Retina (tissue), 1 donor: ENCODE measurements at places on chromosomes 4 and X.

DNA sequence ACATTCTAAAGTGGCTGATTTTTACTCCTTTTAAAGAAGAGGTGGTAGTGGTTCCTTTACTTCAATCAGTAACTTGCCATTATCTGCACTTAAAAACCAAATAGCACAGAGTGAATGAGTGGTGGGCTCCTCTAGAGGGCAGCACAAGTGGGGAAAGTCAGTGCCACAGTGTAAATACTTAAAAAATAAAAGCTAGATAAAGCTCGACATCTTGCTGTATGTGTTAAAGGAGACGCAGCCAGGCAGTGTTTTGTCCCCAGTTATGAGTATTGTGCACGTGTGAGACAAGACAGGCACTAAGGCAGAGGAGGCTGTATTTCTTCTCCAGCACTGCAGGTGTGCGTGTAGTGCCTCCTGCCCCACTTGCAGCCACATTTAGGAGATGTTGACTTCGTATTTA lies 24.6 kb downstream of the NAP1L5 start:
- peak; percentile 9 for DNase-seq

- no peak for DNase-seq
Measured at GRCh38 chr4:48939785-48940184, 33.2 kb upstream of the OCIAD2 start.

DNA sequence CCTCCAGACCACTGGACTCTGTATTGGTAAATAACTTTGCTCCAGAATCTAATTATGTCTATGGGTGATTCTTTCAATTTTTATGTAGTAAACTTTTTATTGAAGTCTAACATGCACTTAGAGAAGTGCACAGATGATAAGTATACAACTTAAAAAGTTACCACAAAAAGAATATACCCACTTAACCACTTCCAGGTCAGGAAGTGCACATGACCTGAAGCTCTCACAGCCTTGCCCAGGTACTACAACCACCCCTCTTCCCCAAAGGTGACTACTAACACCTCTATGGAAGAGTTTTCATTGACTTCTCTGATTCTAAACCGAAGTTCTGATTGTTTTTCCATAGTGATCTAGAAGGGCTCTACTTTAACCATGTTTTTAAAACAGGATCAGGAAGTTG lies 43.6 kb upstream of the SPRY1 start:
- DNase-seq: no peak

DNA sequence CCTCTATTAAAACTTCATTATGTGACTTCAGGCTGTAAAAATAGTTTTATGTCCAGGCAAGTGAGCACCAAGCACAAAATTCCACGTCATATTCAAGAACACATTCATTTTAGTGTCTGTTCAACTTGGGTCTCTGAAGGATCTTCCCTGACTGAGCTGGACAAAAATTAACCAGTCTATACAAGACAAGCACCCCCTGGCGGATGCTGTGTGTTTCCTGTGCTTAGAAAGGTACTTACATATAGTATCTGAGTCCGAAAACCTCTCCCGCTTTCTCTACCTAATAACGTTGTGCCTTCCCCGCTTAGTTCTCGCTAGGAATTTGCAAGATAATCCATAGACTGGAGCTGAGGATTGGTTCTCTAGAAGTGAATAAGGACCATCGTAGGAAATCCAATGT lies 2214.5 kb upstream of the TENM3 start:
- no peak for DNase-seq

GRCh38 chr4:71602289-71602900 lies 181.5 kb downstream of the GC start:
- DNase-seq: no peak

GRCh38 chr4:169337510-169337909 lies 66.8 kb upstream of the SH3RF1 start:
- no peak for DNase-seq

- no peak for DNase-seq
Measured at GRCh38 chrX:119602701-119603255, 3.4 kb downstream of the NKRF start.

DNA sequence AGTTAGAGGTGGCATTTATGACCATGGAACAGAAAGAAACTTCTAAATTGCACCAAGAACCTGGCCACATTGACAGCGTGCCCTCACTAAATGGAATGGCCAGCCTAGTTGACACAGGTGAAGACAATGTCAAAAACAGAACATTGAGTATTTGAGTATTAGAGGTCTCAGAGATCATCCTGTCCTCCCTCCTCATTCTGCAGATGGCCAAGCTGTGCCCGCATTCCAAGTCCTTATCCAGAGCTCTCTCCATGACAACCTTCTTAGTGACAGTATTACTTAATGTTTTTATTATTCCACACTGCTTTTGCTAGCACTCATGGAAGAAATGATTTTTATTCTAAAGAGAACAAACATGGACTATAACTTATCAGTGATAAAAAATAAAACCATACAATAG lies 9.9 kb upstream of the CCDC110 start:
- DNase-seq: no peak

DNA sequence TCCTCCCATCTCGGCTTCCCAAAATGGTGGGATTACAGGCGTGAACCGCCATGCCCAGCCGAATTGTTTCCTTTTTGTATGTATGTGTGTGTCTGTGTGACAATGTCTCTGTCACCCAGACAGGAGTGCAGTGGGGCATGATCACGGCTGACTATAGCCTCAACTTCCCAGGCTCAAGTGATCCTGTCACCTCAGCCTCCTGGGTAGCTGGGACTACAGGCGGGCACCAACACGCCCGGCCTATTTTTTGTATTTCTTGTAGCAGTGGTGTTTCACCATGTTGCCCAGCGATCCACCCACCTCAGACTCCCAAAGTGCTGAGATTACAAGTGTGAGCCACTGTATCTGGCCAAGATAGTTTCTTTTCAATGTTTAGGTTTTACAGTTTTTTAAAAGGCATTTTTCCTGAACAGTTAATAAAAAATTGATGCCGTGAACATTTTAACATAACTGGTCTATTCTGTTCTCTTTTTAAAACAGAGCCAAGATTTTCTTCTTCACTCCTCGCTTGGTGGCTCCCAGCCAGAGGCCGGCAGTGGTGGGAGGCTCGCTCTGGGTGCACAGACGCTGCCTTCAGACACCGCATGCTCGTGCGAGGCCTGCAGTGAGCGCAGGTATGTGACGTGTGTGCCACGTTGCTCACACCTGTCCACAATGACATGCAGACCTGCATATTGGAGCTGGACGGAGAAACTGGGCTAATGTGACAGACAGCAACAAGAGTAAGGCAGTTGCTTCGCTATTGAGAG lies 88.5 kb downstream of the FAM193A start:
- DNase-seq: no peak

GRCh38 chr4:16168144-16168543 lies 58.1 kb downstream of the TAPT1 start:
- DNase-seq: no peak

DNA sequence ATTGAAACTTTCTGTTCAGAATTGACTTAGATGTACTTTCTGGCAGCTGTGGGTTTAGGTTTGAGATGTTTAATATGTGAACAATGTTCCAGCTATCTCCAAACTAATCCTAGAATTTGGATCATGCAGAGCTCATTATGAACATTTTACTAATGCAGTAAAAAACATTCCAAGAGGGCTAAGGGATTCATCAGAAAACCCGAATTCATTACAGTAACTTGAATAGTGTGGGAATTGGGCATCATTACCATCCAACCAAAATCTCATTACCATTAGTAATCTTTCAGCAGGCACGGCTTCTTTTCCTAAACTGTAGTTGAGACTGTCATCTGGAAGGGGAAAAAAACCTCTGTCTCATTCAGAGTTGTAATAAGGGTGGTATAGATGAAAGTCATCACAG lies 91.0 kb downstream of the LIMCH1 start:
- no peak for DNase-seq

DNA sequence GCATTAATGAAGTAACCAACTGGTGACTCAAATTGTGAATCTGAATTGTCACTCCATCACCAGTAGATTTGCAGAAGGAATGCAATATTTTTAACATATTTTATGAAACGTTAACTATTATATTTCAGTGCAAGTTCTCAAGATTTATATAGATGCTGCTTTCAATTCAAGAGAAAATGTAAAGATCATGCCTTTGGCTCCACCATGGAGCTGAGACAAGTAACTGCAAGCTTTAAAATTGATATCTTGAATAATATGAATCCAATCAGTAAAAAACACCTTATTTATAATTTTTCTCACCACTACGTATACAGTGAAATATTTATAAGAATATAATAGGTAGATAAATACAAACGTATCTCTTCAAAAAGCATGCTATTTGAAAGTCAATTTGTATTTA lies 27.8 kb upstream of the GALNTL6 start:
- no peak for DNase-seq

GRCh38 chrX:134338527-134338926 lies 101.5 kb downstream of the CCDC160 start:
- DNase-seq: no peak

DNA sequence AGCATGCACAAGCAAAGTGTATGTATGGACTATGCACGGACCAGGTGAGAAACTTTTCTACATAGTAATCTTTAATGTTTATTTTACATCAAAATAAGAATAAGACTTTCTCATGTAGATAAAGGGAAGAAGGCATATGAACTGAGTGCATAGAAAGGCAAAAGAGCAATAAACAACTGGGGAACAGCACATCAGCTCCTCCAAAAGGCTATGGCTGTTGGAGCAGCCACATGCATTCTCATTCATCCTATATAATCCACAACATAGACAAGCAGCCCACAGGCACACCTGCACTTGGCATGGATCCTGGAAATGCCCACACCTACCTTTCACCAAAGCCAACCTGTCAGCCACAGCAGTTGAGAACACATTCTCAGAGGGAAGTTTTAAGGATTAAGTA lies 586.9 kb upstream of the INTU start:
- no peak for DNase-seq

GRCh38 chrX:100208076-100208475 lies 202.0 kb downstream of the PCDH19 start:
- DNase-seq: no peak

DNA sequence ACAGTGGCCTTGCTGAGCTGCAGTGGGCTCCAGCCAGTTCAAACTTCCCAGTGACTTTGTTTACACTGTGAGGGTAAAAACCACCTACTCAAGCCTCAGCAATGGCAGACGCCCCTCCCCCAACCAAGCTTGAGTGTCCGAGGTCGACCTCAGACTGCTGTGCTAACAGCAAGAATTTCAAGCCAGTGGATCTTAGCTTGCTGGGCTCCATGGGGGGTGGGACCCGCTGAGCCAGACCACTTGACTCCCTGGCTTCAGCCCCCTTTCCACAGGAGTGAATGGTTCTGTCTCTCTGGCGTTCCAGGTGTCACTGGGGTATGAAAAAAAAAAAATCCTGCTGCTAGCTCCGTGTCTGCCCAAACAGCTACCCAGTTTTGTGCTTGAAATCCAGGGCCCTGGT lies 168.9 kb upstream of the INTU start:
- no peak for DNase-seq

DNA sequence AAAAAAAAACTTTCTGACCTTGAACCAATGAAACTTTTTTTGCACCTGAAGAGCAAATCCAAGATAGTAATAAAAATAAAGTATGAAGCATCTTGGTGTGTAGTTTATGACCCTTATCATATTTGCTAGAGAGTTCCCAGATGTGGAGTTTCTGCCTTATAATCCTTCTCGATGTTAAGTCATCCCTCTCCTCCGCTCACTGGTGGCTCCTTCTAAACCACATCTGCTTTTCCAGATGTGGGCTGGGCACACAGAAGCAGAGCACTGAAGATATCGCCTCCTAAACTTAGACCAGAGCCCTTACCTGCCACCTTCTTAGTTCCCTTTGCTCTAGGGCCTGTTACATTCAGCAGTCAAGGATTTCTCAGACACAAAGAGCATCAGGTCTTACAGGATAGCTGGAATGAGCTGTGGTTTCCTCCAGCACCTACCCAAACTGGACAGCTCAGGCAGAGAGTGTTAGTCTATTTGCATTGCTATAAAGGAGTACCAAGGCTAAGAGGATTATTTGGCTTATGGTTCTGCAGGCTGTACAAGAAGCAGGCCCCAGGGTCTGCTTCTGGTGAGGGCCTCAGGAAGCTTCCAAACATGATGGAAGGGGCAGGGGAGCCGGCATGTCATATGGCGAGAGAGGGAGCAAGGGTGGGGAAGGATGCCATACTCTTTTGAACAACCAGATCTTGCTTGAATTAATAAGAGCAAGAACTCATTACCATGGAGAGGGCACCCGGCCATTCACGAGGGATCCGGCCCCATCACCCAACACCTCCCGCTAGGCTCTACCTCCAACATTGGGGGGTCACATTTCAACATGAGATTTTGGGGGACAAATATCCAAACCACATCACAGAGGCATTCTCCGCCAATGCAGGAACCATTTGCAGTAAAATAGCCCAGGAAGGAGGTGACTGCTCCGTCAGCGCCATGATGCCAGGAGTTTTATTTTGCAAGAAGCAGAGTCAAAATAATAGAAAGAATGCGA lies 75.6 kb upstream of the HELT start:
- DNase-seq: no peak

DNA sequence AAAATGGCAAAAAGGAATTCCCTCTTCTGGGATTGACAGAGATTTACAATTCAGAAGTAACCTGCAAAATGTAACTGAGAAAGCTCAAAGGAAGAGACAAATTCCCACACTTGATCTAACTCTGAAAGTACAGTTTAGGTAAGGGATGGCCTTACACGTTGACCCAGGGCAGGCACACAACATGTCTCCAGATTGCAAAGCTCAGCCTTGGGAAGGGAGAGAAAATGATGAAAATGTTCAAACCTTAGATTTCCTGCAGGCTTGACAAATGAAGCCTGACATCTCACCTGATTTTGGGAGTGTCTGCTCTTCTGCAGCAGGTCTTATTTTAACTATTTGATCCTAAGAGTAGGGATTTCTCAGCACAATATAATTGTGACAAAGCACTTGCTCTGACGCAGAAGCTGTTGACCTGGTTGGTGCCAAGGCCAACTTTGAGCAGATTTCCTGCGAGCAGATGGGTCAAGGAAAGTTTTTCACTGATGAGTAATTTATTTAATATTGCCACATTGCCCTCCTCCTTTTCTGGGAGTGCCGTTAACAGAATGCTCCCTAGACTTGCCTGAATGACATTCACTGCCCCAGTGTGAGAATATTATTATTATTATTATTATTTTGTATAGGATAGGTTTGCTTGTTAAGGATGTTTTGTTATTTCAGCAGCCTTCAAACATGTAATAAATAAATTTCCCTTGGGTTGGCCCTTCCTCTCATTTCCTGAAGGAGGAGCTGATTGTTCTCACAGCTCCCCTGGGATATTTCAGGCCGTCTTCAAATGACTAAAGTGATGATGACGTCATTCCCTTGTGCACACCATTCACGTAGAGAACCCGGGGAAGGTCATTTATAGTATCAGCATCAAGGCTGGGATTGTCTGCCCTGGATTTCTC lies 157.1 kb downstream of the VEGFC start:
- DNase-seq: peak; percentile 20

GRCh38 chr4:36326476-36327029 lies 45.1 kb downstream of the DTHD1 start:
- DNase-seq: no peak

GRCh38 chr4:1668488-1668840 lies 15.6 kb downstream of the FAM53A start:
- no peak for DNase-seq

- no peak for DNase-seq
Measured at GRCh38 chr4:61427099-61427817, 227.1 kb downstream of the ADGRL3 start.
